Kidney (tissue), 22 donors: ENCODE measurements at places on chromosomes 7 and 10.

- DNase-seq: no peak
Measured at GRCh38 chr10:11355592-11355991, 255.9 kb downstream of the USP6NL start.

DNA sequence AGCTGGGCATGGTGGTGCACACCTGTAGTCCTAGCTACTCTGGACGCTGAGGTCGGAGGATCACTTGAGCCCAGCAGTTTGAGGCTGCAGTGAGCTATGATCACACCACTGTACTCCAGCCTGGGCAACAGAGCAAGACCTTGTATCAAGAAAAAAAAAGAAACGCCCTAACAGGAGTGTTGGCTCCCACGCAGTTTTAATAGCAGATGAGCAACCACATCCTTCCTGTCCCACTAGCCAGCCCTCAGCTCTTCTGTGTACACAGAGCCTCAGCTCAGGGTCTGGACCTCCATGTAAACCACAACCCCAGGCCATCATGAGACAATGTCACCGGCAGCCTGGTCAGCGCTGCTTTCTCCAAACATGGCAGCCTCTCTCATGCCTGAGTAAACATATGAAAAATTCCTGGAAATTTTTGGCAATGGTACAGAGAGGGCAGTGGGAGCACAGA is 108.2 kb downstream of the PIP4K2A start:
- no peak for DNase-seq

- DNase-seq: peak; percentile 51
Measured at GRCh38 chr7:33671531-33672262, 233.6 kb upstream of the BMPER start.

GRCh38 chr7:50416527-50417182 is 33.5 kb downstream of the FIGNL1 start:
- DNase-seq: no peak

DNA sequence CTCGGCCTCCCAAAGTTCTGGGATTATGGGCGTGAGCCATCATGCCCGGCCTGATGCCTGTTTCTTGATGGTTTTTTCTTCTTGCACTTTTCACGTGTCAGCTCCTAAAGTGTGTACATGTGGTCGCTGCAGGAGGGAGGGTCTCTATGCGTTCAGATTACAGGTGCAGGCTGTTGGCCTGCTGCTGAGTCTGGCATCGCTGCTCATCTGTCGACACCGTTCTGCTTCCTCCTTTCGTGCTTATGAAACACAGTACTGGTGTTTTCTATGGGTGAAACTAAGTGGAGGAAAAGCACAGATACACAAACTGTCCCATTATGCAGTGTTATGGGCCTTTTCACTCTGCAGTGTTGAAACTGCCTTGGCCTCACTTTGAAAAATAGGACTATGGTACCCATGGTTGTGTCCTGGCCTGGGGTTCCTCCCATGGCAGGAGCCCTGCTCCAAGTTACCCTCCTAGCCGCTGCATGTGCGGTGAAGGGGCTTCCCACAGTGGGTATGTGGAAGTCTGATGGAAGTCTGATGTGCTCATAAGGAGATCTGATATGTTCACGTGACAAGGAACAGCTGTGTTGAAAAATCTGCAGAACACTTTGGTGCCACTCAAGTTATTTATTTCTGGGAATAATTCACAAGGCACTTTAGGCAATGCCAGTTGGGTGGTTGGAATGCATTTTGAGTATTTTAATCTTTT is 23.5 kb downstream of the OGDH start:
- no peak for DNase-seq

GRCh38 chr10:59337201-59337652 is 25.1 kb downstream of the FAM13C start:
- DNase-seq: peak; percentile 37
